NCI-H2227 treated with DMSO at 0.1 percent for 48 hours (cell line): ENCODE measurements at places on chromosomes 7 and 10.

DNA sequence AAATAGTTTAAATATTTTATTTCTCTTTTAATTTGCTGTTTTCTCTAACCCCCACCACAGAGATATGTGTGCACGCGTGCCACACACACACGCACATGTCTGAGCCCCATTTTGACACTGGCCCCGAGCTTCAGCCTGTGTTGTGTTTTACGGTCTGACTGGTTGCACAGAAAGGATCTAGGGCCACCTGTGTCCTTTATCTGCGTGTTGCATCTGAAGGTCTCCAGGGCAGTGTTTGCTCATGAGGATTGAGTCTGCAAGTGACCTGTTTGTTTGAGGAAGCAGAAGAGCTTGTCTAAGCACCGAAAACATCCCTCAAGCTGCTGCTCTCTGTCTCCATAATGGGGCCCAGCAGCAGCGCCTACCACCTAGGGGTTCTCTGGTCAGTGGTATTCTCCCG is 266.4 kb upstream of the LYZL1 start:
- no peak for DNase-seq

DNA sequence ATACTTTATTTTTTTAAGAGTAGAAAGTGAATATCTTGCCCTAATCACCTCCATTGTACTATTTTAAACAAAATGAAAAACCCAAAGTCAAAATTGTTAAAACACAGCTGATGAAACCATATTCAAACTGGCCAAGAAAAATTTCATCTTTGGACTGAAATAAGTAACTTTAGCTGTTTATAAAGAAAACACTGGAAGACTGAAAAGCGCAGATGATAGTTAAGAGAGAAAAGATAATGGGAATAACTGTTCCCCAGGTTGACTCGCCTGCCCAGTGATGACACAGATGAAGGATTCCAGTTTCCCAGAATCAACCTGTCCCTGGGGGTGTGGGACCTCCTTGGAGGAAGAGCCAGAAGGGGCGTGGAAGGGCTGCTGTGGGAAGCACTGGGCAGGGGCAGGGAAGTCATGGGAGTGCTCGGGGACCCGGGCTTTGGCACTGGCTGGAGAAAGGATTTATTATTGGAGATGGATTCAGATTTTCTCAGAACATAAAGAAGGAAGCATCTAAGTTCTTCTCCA is 43.1 kb downstream of the DENND2A start:
- no peak for DNase-seq

GRCh38 chr7:77982926-77983550 is 184.5 kb downstream of the PHTF2 start:
- no peak for DNase-seq

GRCh38 chr7:43659549-43659896 is 69.8 kb downstream of the COA1 start:
- no peak for DNase-seq

DNA sequence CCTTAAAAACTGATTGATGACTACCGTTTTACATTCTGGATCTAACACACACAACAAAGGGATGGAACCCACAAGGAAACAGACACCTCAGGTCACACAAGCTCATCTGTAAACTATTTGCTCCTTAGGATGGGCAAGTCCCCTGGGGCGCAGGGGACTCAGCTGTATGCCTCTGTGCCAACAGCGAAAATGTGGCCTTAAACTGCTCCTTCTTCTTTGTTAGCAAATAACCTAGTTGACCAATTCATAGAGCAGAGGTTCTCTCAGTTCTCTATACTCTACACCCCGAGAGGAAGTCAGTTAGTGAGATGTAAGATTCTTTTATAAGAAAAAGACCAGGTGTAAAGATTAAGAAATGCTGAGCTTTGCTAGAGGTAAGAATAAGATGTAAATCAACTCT is 181.9 kb upstream of the PRSS58 start:
- DNase-seq = no peak
